Heart right ventricle (tissue), 16 donors: ENCODE measurements at places on chromosomes 2 and 18. TPM values are rescaled to one million over a fixed set of nuclear protein-coding genes. Genes with fewer than 3 reads are reported as not detected.

The REG3G gene
- polyA plus RNA-seq = not detected

- DNase-seq = no peak
Measured at GRCh38 chr2:132645176-132645575, 24.8 kb downstream of the LYPD1 start.

DNA sequence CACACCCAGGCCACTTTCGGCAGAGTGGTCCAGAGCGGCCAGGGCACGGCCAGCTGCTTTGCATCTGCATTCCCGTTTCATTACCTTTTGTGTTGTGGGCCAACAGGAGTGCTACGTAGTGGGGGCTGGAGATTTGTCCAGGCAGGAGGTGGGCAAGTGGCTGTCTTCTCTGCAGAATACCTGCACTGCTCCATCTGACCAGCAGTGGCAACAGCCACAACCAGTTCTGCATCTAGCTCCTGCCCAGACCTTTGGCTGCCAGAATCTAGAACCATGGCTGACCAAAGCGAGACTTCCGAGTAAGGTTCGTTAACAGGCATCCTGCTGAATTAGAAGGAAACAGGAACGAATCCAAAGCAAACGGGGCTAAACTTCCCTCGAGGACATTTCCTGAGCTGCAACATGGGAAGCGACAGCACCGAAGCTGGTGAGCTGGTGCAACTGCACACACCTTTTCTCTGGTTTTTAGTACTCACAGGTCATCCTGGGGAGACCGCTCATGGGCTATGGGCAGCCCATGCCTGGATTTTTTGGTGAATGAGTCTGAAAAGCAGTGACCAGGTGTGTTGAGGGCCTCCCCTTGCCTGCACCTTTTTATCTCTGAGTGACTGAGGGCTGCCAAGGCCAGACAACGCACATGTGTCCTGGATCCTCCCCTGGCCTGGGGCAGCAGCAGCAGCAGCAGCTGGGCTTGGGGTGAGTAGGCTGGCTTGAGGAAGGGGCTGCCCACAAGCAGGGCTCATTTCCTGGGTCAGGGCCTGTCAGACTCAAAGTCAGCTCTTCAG, 10.5 kb downstream of the GDF7 start:
- DNase-seq = no peak

DNA sequence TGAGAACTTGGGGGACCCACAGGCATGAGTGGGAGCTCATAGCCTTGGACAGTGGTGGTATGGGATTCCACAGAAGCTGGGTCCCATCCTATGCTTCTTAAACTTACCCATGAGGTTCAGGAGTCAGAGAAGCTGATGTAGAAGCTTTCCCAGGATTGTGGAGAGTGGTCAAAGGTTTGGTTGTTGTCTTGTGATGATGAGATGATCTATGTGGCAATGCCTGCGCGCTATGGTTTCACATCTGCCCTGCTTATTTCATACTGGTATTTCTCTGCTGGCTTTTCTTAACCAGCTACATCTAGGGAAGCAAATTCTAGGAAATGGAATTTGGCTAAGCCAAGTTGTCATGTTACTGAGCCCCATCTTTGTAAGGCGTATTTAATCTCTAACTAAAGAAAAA, 168.6 kb downstream of the ZNF407 start:
- no peak for DNase-seq

DNA sequence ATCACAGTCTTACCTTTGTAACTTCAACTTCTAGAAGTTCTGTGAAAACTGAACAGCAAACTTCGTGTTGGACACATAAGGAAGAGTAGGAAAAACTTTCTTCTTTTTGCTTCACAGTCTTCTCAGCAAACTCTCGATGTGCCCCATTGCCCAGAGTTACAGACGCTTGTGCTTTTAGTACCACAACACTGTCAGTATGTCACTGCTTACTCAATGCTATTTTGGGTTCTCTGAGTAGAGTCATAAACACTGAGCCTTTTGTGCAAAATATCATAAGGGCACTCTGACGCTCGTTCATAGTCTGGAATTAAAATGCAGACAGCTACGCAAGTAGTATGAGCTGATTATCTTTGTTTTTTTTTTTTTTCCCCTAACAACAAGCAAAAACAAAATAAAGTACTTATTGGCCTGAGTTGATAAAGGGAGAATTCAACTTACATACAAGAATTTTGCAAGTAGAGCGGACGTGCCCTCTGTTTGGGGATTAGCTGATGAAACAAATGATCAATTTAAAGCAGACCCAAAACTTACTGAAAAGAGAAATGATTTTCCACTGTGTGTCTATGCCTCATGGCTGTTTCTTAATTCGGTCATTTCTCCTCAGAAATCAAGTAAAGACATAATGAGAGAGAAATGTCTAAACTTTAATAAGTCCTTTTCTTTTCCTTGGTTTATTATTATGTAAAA, at the start of gene CDH19:
Gene CDH19 (minus strand): TSS at position 150 of the 687 bp plus-strand sequence. CDS start 31,886 bp downstream, outside the sequence.
- DNase-seq = no peak

DNA sequence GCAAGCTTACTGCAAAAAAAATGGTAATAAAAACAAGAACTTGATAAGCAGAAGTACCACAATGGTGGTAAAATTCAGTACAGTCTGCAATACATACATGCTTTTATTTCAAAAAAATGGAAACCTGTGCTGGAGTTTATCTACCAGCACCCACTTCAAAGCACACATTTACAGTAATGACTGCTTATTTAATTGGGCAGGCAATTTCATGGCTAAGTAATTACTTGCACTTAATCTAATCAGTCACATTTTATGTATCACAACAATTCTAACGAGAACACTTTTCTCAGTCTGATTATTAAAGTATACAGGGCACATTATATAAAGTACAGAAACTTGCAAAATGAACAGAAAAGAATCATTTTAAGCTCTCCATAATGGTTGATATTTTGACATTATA, 5.2 kb downstream of the APCDD1 start:
- no peak for DNase-seq

GRCh38 chr18:48994044-48994651, 43.4 kb upstream of the SMAD7 start:
- no peak for DNase-seq

DNA sequence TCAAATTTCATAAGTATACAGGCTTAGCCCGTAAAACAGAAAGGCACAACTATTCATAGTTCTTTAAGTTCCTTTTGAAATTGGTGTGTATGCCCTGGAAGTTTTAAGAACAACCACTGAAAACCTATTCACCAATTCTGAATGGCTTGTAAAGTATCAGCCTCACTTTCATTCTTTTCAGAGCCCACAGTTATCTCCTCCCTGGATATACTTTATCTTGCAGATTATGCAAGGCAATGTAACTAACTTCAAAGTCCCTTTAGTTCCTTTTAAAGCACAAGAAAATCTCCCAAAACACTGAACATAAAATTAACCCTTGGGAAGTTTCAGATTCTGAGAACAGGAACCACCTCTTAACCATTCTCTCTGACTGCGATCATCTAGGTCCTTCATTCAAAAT, 1.1 kb downstream of the STRN start:
- no peak for DNase-seq

DNA sequence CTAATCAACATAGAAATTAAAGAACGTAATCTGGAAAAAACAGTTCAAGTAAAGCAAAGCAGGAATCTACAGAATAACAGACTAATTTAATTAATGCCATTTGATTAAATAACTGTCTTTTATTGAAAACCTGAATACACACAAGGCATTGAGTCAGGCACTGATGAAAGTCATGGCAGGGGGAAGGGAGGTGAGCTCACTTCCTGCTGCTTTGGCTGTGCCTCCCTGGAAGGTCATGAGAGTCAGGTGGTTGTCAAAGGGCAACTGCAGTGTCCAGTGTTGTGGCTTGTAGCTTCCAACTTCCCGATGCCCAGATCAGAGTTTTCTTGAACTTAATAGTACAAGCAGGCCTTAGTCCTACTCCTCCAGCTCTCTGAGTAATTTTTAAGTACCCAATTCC, 180.9 kb downstream of the PID1 start:
- DNase-seq = no peak

GRCh38 chr18:45910405-45911023, 56.6 kb downstream of the EPG5 start:
- DNase-seq = peak; percentile 25

- DNase-seq = no peak
Measured at GRCh38 chr2:8146132-8147005, 535.5 kb upstream of the ID2 start.

GRCh38 chr18:64407606-64408005, 258.7 kb upstream of the LINC00305 start:
- DNase-seq = no peak

GRCh38 chr2:127715778-127716449, 14.6 kb downstream of the SFT2D3 start:
- no peak for DNase-seq

- DNase-seq = no peak
Measured at GRCh38 chr2:100571668-100572067, 8.9 kb downstream of the PDCL3 start.

DNA sequence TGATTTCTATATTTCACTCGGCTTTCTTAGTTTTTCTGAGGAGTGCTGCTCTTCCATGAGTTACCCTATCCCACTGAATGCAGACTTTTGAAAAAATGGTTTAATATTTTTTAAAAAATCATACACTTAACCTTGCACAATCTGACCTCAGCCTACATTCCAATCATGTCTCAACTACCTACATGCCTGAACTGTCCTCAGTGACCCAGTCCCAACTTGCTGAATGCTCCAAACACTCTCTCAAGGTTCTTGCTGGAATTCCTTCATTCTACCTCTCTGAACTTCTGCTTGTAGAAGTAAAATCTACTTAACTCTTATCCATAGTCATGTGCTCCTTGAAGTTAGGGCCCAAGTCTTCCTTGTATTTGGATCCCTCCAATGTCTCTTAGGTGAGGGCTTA, 181.6 kb downstream of the XIRP2 start:
- DNase-seq = no peak

DNA sequence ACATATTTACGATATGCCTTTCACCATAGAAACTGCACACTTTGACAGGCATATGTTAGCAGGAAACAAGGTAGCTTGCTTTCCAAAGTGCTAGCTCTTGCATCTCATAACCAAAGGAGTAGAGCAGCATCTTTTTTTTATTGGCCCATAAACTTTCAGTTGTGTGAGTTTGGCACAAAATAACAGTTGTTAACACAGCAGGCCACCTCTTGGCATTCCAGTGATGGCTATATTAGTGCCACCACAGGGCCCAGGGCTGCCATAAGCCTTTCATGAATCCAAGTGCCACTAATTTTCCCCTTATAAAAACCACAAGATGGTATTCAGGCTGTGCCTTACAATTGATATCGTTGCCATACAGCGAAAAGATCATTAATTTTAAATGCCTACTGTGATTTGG, 40.3 kb upstream of the KLF7 start:
- no peak for DNase-seq

GRCh38 chr2:41878056-41878455, 169.8 kb upstream of the PKDCC start:
- no peak for DNase-seq

DNA sequence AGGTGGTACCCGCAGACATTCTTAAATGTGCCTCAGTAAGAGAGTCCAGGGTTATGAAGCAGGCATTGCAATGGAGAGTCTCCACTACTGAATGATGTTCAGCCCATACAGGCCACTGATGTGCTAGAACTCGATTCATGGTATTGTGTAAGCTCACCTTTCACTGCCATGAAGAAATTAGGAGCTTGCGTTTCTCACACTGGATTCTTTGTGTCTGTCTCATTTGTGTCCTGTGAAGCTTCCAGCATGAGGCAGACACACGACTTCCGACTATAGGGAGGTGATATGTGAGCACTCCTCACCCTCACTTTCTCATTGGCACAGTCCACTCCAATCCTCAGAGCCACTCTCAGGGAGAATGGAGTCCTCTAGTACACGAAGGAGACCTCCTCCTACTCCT, 677.4 kb upstream of the RAB6C start:
- DNase-seq = no peak

- no peak for DNase-seq
Measured at GRCh38 chr2:9658972-9659371, 28.2 kb upstream of the YWHAQ start.

- DNase-seq = peak; percentile 49
Measured at GRCh38 chr2:71466301-71467179, 13.2 kb downstream of the DYSF start.

- no peak for DNase-seq
Measured at GRCh38 chr18:11923450-11923849, 15.3 kb upstream of the MPPE1 start.
